ENCODE measurements at places on chromosomes 6 and 20.

- peak; percentile 31 for DNase-seq
Observed at GRCh38 chr20:63830841-63831588, at the start of gene ZBTB46. TSS of gene ZBTB46 (minus strand) at chr20:63831264. CDS start at chr20:63790757, 40,507 bp downstream.

DNA sequence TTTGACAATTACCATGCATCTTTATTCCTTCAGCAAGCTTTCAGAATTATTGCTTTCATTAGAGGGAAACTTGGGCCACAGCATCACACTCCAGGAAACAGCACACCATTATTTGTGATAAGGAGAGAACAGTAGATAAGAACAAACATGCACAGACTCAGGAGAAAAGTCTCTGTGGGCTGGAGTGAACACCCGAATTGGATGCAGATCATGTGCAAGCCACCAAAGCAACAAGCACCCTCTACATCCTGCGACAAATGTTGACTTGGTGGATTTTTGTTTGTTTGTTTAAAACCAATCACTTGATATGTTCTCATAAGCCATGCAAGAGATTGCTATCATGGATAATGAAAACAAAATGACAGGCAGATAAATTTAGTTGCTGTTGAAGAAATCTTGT, 67.7 kb upstream of the ZFP64 start:
- DNase-seq = no peak

GRCh38 chr20:58705208-58705926, 12.8 kb downstream of the NPEPL1 start:
- DNase-seq = no peak

DNA sequence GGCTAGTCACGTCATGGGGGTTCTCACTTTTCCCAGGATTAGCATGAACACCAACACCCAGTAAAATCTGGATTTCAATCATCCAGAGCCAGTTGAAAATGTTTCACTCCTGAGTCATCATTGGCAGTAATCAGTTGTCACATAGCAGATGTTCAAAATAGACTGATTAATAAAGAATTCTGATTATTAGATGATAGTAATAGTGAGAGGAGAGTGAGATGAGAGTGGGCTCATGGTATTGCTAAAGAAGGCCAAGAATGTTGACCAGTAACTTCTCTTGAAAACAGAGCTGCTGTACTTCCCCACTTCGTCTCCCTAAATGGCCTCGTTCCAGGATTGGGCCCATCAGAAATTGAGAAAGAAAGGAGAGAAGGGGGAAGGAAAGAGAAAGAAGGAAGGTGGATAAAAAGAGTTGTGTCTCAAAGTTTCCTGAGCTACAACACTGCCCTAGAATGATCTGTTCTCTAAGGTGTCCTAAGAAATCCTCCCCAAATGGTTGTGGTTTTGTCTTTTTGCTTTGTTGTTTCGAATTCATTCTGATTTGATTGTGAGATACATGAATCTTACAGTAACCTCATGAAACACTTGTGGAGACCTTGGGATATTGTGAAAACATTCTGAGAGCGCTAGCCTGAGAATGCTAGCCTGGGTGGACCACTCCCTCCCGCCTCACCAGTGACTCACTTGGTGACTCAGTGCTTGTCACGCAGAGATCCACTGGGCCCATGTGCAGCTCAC, 502.2 kb upstream of the JARID2 start:
- no peak for DNase-seq

GRCh38 chr6:79707621-79708020, 76.5 kb downstream of the SH3BGRL2 start:
- DNase-seq = no peak
